ENCODE measurements at places on chromosomes 1 and 21.

GRCh38 chr1:71413441-71414175 is 332.8 kb upstream of the ZRANB2 start:
- no peak for DNase-seq

DNA sequence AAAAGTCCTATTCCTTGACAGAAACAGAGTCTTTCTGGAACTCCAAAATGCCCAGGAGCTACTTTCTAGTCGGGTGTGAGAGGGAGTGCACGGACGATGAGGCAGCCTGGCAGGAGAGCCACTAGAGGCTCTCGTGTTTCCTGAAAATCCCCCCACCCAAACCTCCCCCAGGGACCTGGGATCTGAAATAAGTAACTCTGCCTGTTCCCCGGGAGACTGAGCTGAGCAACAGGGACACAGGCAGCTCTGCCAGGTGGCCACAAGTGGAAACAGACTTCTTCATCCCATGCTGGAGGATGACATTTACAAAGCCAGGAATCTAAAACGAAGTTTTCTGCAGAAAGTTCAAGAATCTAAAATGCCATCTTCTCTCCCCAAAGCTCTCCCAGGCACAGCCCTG is 77.1 kb downstream of the ITPKB start:
- no peak for DNase-seq

DNA sequence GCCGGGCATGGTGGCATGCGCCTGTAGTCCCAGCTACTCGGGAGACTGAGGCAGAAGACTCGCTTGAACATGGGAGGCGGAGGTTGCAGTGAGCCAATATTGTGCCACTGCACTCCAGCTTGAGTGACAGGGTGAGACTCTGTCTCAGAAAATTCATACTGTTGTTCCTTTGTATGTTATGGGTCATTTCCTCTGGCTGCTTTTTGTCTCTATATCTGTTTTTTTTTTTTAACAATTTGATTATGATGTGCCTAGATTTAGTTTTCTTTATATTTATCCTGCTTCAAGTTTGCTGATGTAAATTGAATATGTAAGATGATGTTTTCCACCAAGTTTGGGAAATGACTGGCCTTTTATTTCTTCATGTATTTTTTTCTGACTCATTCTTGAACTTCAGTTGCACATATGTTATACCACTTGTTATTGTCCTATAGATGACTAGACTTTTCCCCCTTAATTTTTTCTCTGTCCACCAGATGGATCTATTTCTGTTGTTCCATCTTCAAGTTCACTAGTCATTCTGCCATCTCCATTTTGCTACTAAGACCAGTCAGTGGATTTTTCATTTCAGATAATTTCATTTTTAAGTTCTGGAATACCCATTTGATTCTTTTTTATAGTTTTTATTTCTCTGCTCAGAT is 173.5 kb downstream of the GALNT2 start:
- DNase-seq = no peak

DNA sequence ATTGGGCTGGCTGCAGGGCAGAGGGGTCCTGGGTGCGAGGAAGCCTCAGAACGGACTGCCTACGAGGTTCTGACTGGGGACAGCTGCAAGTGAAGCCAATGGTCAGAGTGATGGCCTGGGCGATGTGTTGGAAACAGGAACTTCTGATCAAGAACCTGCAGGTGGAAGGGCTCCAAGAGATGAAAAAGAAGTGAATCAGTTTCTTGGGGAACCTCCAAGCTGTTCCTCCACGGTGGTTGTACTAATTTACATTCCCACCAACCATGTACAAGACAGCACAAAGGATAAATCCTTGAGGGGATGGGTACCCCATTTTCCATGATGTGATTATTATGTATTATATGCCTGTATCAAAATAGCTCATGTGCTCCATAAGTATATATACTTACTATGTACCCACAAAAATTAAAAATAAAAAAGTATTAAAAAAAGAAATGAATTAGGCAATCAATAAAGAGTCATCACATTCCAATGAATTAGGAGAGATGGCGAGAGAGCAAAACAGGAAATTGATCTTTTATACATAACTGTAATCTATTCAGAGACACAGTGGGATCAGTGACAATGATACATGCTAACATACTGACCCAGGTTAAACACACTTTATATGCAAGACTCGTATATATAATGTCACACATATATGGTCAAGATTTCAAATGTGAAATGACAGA is 58.1 kb downstream of the PTPN14 start:
- DNase-seq = no peak

GRCh38 chr1:228272831-228273571 is 65.2 kb downstream of the OBSCN start:
- no peak for DNase-seq
